ENCODE measurements at places on chromosomes 6 and 20.
A peak's percentile ranks its signal among the peaks of the same experiment; 100 is the strongest.

DNA sequence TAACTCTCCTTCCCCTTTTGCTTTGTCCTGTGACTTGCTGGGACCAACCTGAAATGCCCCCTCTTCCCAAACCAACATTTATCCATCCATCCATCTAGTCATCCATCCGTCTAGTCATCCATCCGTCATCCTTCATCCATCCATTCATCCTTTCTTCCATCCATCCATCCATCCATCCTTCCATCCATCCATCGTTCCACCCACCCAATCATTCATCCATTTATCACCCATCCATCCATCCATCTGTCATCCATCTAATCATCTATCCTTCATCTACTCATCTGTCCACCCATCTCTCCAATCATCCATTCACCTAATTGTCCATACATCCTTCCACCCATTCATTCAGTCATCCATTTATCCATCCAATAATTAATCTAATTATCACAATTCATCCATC is 92.7 kb downstream of the EDN3 start:
- DNase-seq, result no peak

DNA sequence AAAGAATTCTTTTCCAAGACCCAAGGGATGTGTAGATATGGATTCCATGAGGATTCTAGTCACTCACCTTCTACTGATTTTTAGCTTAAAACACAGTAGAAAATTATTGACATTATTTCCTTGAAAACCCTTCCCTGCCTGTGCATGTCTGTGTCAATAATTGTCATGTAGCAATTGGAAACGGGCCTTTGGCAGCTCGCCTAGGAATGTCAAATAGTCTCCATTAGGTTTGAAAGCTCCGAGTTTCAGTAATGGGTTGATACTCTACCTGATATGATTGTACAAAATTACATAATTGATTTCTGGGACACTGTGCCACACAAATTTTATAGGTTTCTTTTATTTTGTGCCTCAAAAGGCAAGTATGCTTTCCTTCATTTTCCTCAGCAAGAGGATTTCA is 515.2 kb upstream of the ARID1B start:
- no peak for DNase-seq

DNA sequence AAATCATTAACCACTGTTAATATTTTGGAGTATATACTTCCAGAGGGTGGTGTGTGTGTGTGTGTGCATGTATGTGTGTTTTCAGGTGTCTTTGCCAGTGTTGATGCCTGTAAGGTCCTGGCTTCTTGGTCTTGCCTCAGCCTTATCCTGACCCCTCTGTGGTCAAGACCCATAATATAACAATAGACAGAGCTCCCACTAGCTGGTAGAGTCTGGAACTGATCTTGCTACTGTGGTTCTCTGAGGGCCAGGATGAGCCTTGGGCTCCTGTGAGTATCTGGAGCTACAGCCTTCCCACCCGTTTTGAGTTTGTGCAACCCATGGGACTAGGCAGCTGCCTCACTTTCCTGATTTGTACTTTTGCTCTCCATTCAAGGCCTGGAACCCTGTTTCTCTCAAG is 191.0 kb downstream of the IBTK start:
- DNase-seq, result no peak

GRCh38 chr6:12818324-12818723 is 101.8 kb downstream of the PHACTR1 start:
- no peak for DNase-seq

GRCh38 chr6:89731924-89732567 is 87.5 kb downstream of the MDN1 start:
- DNase-seq, result no peak

DNA sequence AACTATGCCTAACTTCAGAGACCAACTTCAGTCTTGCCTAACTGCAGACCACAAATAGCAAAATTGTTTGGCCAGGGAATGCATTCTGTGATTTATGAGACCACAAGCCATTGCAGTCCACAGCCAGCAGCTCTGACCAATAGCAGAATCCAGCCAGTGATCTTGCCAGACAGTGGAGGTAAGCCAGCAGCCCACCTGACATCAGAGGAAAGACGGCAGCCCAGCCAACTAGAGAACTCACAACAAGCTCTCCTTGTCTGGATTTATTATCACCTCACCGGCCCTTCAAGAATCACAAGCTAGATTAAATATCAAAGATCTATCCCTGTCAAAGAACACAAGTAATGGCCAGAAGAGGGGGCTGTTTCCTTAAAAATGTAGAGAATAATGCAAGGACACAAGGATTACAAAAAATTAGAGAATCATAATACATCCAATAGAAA is 66.5 kb upstream of the SLC35F1 start:
- DNase-seq, result no peak

- no peak for DNase-seq
These were observed 11.6 kb upstream of the TFB1M start for GRCh38 chr6:155325700-155326516.

DNA sequence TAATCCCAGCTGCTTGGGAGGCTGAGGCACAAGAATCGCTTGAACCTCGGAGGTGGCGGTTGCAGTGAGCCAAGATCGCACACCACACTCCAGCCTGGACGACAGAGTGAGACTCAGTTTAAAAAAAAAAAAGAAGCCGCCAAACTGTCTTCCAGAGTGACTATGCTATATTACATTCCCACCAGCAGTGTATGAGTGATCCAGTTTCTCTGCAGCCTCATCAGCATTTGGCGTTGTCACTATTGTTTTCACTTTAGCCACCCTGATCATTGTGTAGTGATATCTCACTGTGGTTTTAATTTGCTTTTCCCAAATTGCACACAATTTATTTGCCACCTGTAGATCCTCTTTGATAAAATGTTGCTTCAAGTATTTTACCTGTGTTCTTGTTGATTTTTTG is 6.0 kb upstream of the AKAP12 start:
- no peak for DNase-seq

- DNase-seq, result no peak
These were observed 56.1 kb upstream of the FOXC1 start for GRCh38 chr6:1553562-1554083.

GRCh38 chr6:41584205-41584604 is 38.0 kb downstream of the FOXP4 start:
- DNase-seq, result no peak

DNA sequence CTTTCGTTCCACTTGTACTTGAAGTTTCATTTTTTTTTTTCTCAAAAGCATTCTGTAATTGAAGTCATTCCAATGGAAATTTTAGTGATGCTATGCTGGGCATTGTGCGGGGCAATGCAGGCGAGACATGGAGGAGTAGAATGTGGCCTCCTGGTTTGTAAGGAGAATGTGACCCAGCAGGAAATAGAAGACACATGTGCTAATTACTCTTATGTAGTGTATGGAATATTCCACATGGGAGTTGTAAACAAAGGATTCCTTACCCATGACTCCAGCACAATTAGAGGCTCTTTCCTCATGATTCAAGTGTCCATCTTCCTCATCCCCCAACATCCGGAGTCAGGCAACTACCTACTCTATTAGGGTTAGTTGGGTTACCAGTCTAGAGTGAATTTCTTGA is 14.9 kb upstream of the RFPL4B start:
- peak; percentile 87 for DNase-seq

DNA sequence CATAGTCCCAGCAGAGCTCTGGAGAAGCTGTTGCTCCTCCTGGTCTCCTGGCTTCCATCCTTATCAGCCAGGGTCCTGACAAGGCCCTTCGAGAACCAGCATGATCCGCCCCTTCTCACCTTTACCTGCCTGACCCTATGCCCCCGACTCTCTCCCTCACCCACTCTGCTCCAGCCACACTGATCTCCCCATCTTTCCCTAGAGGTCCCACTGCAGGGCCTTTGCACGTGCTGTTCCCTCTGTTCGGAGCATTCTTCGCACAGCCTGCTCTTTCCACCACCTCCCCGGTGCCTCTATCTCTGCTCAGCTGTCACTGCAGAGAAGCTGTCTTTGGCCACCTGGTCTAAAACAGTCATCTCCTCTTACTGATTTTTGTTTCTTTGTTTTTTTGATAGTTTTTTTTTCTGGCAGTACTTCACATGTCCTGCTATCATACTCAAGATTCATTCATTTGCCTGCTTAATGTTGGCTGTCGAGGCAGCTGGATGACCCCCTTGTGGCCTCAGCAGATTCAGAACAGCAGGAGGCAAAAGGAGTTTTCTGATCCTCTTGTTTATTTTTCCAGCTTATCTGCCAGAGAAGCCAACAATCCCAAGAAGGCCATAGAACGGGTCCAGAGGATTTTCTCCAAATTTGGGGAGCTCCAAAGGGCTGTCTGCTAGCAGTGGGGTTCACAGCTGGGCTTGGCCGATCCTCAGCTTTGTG is 1.6 kb upstream of the PTGIS start:
- no peak for DNase-seq

DNA sequence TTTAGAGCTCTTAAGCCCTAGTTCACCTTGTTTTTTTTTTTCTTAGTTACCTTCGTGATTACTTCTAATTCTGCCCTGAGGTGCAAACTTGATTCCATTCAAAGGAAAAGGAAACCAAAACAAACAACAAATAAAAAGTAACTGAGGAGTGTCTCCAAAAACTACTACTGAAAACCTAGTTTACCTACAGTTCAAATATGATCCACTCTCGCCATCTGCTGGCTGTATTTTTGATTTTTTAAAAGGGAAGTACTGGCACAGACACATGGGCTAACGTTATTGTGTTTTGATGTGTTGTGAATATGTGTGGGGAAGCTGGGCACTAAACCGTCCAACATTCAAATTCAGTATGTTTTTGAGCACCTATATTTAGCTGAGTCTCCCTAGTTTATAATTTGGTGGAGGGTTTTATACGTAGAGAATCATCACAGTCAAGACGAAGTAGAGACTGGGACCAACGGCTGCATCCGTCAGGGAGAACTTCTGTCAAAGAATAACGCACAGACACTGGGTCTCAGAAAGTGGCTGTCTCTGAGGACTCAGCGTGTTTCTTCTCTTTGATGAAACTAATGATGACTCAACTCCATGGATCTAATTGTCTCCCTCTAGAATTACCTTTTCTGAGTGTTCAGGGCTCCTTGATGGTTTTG is 373.5 kb upstream of the BTBD3 start:
- DNase-seq, result peak; percentile 44

- DNase-seq, result no peak
These were observed 31.3 kb upstream of the CHD6 start for GRCh38 chr20:41649489-41649888.

- no peak for DNase-seq
These were observed 165.1 kb upstream of the SLC24A3 start for GRCh38 chr20:19047040-19047950.

All from GM04504 (cell line).